ENCODE measurements at places on chromosomes 16 and 17.
A peak's percentile ranks its signal among the peaks of the same experiment; 100 is the strongest.

DNA sequence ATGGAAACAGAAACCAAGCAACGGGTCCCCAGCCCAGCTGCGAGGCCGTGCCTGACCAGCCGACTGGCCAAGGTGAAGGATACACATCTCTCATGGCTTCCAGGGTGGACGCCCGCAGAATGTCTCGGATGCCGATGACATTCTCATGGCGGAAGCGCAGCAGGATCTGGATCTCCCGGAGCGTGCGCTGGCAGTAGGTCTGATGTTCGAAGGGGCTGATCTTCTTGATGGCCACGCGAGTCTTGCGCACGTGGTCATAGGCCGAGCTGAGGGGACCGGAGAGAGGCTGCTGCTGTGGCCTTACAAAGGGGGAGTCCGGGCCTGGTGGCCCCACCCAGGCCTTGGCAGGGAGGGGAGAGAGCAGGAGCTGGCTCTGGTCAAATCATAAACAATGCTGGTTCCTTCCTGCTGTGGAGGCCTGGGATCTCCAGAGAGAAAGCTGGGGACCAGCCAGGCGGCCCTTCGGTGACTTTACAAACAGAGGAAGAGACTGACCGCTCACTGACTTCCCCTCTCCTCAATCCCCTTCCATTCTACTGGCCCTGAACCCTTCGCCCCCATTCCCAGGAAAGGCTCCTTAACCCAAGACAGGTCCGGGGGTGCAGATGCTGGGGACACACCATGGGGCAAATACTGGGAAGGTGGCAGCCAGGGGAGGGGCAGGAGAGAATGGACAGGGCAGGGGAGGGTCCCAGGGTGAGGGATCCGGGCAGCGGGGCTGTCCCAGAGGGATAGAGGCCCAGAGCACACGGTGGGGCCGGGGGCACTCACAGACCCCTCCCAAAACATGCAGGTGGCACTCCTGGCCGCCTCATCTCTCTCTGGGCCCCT lies 1.1 kb downstream of the MAPK3 start:
- peak; percentile 64 for DNase-seq
- peak overlapping the region; percentile 91 for H3K4me3 ChIP-seq
- H3K27ac ChIP-seq: peak overlapping the region; percentile 92
- no peaks in the 10 kb centered on the region for H3K27me3 ChIP-seq

DNA sequence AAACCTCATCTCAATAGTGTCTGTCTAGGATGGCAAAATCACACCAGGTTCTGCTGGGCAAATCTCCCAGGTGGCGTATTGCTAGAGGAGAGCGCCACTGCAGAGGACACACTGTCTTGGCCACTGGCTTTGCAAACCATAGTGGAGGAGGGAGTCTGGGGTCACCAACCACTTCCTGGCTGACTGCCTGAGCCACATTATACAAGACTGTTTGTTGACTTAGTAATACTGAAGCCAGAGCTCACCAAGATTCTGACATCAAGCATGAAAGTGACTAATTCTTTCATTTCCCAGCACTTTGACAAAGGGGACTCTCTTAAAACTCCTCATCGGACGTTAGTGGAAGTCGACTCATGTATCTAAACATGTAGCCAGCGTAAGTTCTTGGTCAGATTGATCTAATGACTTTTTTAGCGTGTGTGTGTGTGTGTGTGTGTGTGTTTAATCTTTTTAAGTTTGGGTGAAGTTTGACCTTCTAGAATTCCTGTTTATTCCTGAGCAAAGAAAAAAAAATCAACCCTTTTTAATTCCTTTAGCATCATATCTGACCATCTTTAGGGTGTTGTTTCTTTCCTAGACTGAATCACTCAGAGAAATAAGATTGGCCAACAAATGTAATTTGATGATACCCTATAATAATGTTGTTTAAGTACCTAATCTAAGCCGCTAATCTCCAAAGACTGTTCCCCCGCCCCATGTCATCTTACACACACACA lies 13.7 kb downstream of the PITPNC1 start:
- peaks cover 16% of the 10 kb centered on the region for H3K4me1 ChIP-seq
- no peaks in the 10 kb centered on the region for H3K36me3 ChIP-seq
- H3K4me3 ChIP-seq: no peak overlapping the region
- no peaks in the 10 kb centered on the region for H3K27me3 ChIP-seq

GRCh38 chr17:48102798-48103715 lies 1.8 kb upstream of the CBX1 start:
- no peak overlapping the region for H3K4me3 ChIP-seq
- no peak for DNase-seq
- H3K36me3 ChIP-seq: no peaks in the 10 kb centered on the region

GRCh38 chr16:884232-884631 lies 83.7 kb upstream of the GNG13 start:
- no peaks in the 10 kb centered on the region for H3K4me1 ChIP-seq
- H3K36me3 ChIP-seq: peaks cover 11% of the 10 kb centered on the region

DNA sequence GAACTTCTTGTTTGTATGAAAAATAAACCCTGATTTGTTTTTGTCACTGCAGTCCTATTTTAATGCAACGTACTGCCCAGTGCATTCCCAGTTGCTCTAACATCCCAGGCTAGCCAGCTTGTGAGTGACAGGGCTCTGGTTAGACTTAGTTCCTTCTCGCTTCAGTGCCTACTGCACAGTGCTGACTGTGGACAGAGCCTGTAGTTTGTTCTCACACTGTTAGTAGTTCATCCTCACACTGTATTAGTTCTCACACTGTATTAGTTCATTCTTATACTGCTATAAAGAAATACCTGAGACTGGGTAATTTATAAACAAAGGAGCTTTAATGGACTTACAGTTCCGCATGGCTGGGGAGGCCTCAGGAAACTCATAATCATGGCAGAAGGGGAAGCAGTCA lies 116.6 kb upstream of the SALL1 start:
- no peak overlapping the region for H3K4me3 ChIP-seq
- no peaks in the 10 kb centered on the region for H3K4me1 ChIP-seq
- no peaks in the 10 kb centered on the region for H3K36me3 ChIP-seq
- no peaks in the 10 kb centered on the region for H3K27me3 ChIP-seq
- DNase-seq: no peak

DNA sequence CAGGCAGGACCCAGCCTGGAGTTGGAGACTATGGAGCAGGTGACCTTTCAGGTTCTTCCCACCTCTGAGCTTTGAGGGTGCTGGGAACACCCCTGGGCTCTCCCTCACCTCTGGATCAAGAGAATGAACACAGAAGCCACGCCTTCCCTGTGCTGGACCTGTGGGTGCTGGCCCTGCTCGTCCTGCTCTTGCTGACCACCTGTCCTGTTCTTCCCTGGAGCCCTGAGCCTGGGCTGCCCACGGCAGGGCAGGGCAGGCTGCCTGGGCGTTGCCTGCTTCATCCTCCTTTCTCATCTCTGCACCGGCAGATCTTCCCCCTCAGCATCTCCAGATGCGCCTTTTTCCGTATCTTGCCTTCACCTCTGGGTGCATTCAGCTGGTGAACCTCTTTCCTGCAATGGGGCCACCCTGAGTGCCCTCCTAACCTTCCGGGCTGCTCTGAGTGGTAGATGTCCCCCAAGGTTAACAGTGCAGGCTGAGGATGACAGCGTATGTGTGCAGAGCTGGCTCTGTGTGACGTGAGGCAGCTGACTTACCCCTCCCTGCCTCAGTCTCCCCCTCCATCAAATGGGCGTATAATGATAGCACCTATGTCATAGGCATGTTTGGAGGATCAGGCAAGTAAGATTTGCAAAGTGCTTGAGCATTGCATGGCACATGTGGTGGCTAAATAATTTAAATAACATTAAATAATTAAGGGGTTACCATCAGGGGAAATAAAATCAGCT lies 225.8 kb upstream of the CIBAR2 start:
- no peaks in the 10 kb centered on the region for H3K27me3 ChIP-seq
- DNase-seq: no peak
- peaks cover 6% of the 10 kb centered on the region for H3K4me1 ChIP-seq
- no peak overlapping the region for H3K27ac ChIP-seq
- H3K36me3 ChIP-seq: no peaks in the 10 kb centered on the region

GRCh38 chr16:11036868-11037410 lies 92.6 kb downstream of the CLEC16A start:
- peaks cover 52% of the 10 kb centered on the region for H3K36me3 ChIP-seq
- H3K27ac ChIP-seq: no peak overlapping the region
- peaks cover 19% of the 10 kb centered on the region for H3K4me1 ChIP-seq

- peaks cover 12% of the 10 kb centered on the region for H3K4me1 ChIP-seq
- H3K36me3 ChIP-seq: peaks cover 19% of the 10 kb centered on the region
- peak overlapping the region; percentile 56 for H3K27ac ChIP-seq
- DNase-seq: peak; percentile 86
- no peaks in the 10 kb centered on the region for H3K27me3 ChIP-seq
- H3K4me3 ChIP-seq: no peak overlapping the region
Observed at GRCh38 chr16:57084257-57084770, 8.1 kb upstream of the CPNE2 start.

DNA sequence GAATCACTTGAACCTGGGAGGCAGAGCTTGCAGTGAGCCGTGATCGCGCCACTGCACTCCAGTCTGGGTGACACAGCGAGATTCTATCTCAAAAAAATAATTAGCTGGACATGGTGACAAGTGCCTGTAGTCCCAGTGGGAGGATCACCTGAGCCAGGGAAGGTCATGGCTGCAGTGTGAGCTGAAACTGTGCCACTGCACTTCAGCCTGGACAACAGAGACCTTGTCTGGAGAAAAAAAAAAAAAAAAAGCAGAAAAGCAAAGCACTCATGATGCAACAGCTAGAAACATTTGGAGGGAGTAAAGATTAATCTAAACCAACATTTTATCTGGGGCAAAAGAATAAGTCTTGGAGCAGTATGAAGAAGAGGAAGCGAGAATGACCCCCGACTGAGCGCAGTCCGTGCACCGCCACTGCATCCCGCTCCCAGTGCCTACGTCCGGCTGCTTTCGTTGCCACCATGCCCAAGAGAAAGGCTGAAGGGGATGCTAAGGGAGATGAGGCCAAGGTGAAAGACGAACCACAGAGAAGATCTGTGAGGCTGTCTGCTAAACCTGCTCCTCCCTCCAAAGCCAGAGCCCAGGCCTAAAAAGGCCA lies 8.2 kb downstream of the PRPSAP1 start:
- peaks cover 64% of the 10 kb centered on the region for H3K36me3 ChIP-seq
- H3K4me3 ChIP-seq: no peak overlapping the region
- no peaks in the 10 kb centered on the region for H3K4me1 ChIP-seq
- no peaks in the 10 kb centered on the region for H3K27me3 ChIP-seq
- no peak overlapping the region for H3K27ac ChIP-seq

DNA sequence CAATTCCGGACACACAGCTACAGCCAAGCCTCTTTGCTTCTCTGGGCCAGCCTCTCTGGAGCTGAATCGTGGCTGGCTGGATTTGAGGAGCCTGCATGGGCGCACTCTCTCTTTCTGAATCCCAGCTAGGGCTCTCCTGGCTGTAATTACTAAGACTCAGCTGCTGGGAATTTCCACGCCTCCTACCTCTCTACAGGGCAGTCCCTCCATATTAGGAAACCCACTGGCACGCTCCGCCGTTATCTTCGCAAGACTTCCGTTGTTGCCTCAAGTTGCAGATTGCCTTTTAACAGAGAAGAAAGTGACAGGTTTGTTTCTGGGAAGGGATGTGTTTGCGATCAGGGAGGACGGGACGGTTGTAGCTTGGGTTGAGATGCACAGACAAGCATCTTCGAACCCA lies 188.4 kb upstream of the NLRP1 start:
- no peak overlapping the region for H3K4me3 ChIP-seq
- H3K36me3 ChIP-seq: no peaks in the 10 kb centered on the region
- no peak for DNase-seq
- H3K4me1 ChIP-seq: no peaks in the 10 kb centered on the region

DNA sequence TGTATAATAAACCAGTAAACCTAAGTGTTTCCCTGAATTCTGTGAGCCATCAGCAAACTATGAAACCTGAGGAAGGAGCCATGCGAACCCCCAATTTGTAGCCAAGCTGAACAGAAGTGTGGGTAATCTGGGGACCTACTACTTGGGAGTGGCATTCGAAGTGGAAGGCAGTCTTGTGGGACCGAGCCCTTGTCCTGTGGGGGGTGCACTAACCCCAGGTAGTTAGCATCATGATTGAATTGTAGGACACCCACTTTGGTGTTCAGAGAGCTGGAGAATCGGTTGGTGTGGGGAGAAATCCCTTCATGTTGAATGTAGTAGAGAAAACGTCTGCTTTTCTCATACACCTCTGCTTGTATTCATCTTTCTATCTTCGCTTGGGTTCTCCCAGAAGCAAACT lies 79.7 kb upstream of the CPHXL start:
- no peak overlapping the region for H3K27ac ChIP-seq
- no peak for DNase-seq
- no peaks in the 10 kb centered on the region for H3K27me3 ChIP-seq

- H3K27ac ChIP-seq: peak overlapping the region; percentile 24
- peak; percentile 73 for DNase-seq
- no peaks in the 10 kb centered on the region for H3K27me3 ChIP-seq
- H3K4me1 ChIP-seq: peaks cover 7% of the 10 kb centered on the region
Observed at GRCh38 chr17:36188891-36189306, 7.7 kb downstream of the CCL3L1 start.

DNA sequence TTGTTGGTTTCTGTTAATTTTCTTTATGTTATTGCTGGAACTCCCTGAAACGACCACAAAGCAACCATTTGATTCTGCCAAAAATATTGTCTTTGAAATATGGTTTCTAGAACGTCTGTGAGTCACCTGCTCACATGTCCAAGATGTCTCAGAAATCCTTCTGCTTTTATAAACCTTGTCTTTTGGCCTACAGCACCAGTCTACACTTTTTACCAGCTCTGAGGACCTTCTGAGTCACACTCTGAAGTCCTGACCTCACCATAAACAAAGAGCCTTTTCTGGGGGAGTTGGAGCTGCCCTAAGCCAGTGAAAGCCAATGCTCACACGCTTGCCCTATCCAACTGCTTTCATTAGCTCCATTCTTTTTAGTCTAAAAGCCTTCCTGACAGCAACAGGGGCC lies 55.5 kb downstream of the GRIN2A start:
- H3K27me3 ChIP-seq: no peaks in the 10 kb centered on the region
- no peak for DNase-seq
- H3K36me3 ChIP-seq: no peaks in the 10 kb centered on the region
- H3K4me3 ChIP-seq: no peak overlapping the region
- H3K27ac ChIP-seq: no peak overlapping the region
- no peaks in the 10 kb centered on the region for H3K4me1 ChIP-seq

- H3K36me3 ChIP-seq: no peaks in the 10 kb centered on the region
- peak overlapping the region; percentile 54 for H3K27ac ChIP-seq
- peaks cover 13% of the 10 kb centered on the region for H3K4me1 ChIP-seq
- H3K27me3 ChIP-seq: no peaks in the 10 kb centered on the region
Observed at GRCh38 chr17:968812-969730, 10.5 kb downstream of the NXN start.

- peaks cover 12% of the 10 kb centered on the region for H3K27me3 ChIP-seq
- no peak for DNase-seq
- H3K27ac ChIP-seq: no peak overlapping the region
Observed at GRCh38 chr17:34414339-34414738, 51.3 kb upstream of the CCL1 start.

DNA sequence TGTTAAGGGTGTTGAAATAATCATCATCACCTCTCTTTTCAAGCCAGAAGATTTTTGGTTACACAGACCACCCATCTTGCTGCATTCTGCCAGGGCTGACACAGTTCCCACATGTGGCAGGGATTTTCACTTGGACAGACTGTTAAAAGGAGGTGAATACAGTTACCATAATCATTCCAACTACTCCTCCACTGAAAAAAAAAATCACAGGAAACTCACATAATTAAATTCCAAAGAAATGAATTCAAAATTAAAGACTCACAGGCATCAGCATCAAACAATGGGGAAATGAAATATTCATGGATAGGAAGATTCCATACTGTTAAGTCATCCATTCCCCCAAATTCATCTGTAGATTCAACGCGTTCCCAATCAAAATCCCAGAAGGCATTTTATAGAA lies 209.4 kb downstream of the MRTFB start:
- H3K27me3 ChIP-seq: no peaks in the 10 kb centered on the region
- H3K27ac ChIP-seq: no peak overlapping the region
- no peak for DNase-seq
- H3K36me3 ChIP-seq: no peaks in the 10 kb centered on the region

- peaks cover 41% of the 10 kb centered on the region for H3K4me1 ChIP-seq
- DNase-seq: no peak
- no peaks in the 10 kb centered on the region for H3K36me3 ChIP-seq
- no peak overlapping the region for H3K4me3 ChIP-seq
- no peak overlapping the region for H3K27ac ChIP-seq
Observed at GRCh38 chr17:40484973-40485530, 16.4 kb downstream of the TNS4 start.
